Kidney epithelial cell (primary cell): ENCODE measurements at places on chromosomes 16 and 17.

DNA sequence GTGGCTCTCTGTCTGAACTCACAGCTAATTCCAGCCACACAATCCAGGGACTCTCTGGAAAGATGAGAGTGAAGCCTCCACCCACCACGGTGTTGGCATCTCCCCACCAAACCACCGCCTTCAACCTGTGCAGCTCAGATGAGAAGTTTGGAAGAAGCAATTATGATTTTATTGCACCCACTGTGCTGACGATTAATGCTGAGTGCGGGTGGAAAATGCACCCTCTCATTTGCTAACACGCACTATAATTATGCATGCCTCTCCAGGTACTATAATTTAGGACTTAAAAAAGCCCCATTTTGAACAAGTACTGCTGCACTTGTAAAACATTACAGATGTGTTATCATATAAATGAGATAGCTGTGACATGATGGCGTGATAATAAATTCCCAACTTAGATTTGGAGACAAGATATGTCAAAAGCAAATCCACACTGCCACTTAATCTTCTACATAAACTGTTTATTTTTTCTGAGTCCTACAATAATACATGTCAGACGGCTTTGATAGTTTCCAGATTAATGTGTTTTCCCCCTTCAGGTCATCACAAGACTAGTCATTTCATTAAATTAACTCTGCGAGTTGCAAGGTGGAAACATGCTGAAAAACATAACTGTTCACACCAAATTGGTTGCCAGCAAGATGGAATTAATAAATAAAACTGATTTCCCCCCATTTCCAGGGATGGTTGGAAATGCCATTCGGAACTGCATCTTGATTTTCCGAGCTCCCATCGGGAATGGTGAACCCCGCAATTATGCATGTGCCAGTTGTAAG lies 466.5 kb upstream of the MAF start:
- no peak for DNase-seq

DNA sequence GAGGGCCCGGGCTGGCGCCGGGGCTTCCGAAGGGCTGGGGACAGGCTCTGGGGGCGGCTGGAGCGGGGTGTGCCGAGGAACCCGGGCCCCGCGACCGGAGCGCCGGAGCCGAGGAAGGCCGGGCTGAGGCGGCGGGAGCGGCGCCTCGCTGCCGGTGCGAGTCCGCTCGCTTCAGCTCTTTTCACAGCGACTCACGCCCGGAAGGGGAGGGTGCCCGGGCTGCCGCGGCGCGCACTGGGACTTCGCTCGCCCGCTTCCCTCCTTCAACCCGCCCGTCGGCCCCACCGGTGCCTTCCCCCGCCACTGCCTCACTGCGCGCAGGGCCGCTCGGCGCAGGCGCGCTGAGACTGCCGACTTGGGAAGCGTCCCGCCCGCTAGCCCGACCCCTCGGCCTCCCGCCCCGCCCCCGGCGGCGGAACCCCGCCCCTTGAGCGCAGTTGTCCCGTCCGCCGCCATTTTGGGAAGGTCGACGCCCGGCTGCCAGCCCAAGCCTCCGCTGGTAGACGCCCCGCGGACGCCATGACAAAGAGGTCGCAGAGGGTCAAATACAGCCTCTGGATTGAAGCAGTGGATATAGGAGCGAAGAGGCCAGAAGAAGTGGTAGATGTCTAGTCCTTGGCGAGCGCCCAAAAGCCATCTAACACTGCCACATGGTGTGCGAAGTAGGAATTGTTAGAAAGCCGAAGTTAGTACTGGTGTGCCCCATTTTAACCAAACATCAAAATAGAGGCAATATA lies at the start of gene UBE2G1:
Gene UBE2G1 (minus strand): TSS at position 349 of the 737 bp plus-strand sequence. CDS start 359 bp downstream, outside the sequence.
- DNase-seq: peak; percentile 79

- no peak for DNase-seq
Measured at GRCh38 chr16:53429221-53429943, 4.9 kb upstream of the RBL2 start.

- DNase-seq: no peak
Measured at GRCh38 chr16:5430598-5430997, 333.0 kb upstream of the EEF2KMT start.

GRCh38 chr16:72401084-72401361 lies 229.1 kb upstream of the PMFBP1 start:
- DNase-seq: no peak

DNA sequence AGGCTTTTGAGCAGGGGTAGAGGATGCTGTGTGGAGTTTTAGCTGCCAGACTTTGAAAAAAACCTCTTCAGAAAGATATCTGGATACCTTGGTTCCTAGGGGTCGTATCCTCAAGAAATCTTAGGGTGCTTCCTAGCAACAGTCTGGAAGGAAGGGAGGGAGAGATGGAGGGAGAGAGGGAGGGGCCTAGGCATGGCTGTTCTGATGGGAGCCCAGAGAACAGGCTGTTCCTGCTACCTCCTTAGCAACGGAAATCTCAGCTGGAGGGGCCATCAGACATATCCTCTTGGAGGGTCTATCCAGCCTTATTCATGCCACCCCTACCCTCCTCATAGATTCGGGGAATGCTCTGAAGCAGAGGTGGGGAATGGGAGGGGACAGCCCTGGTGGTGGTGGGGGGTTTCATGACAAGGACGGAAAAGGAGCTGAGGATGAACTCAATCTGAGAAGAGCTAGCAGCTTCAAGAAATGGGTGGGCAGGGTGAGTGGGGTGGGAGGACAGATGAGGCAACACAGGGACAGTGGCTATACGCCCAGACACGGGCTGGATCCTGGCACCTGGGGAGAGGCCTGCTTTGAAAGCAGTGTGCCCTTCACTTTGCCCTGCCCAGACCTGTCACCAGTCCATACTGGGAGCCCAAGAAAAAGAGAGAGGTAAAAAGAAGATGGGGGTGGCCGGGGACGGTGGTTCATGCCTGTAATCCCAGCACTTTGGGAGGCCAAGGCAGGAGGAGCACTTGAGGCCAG lies 2.9 kb upstream of the THRA start:
- no peak for DNase-seq

GRCh38 chr17:74145756-74146155 lies 57.7 kb upstream of the RPL38 start:
- no peak for DNase-seq

DNA sequence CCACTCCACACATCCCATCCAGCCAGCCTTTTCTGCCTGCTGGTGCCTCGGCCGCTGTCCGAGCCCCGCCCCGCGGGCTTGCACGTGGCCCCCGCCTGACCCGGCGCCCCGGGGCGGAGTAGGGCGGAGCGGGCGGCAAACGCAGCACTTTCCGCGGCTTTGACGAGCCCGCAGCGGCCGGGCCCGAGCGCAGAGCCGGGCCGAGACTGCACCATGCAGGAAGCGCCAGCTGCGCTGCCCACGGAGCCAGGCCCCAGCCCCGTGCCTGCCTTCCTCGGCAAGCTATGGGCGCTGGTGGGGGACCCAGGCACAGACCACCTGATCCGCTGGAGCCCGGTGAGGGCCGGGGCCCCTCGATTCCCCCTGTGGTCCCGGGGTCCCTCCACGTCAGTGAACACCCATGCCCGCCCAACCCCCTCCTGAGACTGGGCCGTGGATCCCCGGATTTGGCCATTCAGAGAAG lies at the start of gene HSF4:
Gene HSF4 (plus strand): TSS at position 147 of the 463 bp plus-strand sequence. CDS start 67 bp downstream, at position 214.
- DNase-seq: no peak

- DNase-seq: no peak
Measured at GRCh38 chr17:49482144-49482817, 12.8 kb upstream of the NGFR start.

- no peak for DNase-seq
Measured at GRCh38 chr16:85902366-85903155, 3.6 kb downstream of the IRF8 start.
